Effector CD4-positive, alpha-beta T cell (primary cell): ENCODE measurements at places on chromosomes 7 and 10.

DNA sequence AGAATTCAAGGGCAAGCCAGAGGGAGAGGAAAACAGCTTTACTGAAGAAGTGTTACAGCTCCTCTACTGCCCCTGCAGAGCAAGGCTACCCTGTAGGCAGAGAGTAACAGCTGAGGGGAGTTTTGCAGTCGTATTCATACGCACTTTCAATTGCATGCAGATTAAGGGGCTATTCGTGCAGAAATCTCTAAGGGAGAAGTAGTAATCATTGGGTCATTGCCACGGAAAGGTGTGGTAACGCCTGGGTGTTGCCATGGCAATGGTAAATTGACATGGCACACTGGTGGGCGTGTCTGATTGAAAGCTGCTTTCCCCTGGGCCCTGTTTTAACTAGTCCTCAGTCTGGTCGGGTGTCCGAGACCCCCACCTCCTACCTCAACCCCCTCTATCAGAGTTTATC lies 227.2 kb downstream of the NSUN6 start:
- DNase-seq: no peak

- DNase-seq: no peak
These were observed 45.0 kb upstream of the GPR37 start for GRCh38 chr7:124810605-124811004.

DNA sequence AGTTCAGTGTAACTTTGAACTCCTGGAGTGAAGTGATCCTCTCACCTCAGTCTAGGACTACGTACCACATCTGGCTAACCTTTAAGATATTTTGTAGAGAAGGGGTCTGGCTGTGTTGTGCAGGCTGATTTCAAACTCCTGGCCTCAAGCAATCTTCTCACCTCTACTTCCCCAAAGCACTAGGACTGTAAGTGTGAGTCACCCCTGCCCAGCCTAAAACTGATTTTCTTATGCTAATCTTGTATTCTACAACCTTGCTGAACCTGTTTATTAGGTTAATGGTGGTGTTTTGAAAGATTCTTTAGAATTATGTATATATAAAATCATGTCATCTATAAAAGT lies 58.0 kb downstream of the LCOR start:
- DNase-seq: no peak

- DNase-seq: no peak
These were observed 58.4 kb downstream of the CHCHD3 start for GRCh38 chr7:133023370-133024071.

GRCh38 chr7:90701021-90701420 lies 104.9 kb downstream of the CDK14 start:
- no peak for DNase-seq

- DNase-seq: no peak
These were observed 28.9 kb upstream of the BMPR1A start for GRCh38 chr10:86727470-86727869.

DNA sequence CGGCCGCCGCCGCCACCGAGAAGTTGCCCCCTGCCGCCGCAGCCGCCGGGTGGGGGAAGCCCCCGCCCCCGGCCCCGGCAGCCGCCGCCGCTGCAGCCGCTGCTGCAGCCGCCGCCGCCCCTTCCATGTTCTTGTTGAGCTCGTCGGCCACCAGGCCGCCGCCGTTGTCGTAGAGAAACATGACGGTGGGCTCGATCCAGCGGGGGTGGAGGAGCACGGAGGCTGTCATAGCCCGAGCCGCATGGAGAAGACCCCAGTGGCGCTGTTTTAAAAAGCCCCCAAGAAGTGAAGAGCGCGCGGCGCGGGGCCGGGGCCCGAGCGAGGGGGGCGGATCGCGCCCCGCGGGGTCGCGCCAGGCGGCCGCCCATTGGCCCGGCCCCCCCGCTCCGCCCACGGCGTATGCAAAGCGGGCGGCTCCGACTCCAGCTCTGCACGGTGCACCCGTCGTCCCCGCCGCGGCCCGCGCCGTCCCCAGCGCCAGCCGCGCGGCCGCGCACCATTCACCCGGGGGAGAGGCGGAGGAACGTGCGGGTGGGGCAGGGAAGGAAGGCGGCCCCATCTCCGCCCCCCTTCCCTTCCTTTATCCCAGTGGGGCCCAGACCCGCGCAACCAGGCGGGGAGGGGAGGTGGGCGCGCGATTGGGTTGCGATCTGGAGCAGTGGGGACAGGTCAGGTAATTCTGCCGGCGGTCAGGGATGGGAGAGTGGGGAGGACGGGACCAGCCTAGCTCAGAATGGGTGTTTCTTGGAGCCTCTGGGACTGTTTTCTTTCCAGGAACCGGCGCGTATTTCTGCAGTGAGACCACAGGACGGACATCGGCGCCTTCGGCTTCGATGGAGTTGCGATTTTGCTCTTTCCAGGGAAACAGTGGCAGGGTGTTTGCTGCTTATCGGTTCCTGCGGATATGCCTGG lies at the start of gene HOXA13:
Gene HOXA13, minus strand, starts transcription at position 243 of the 912 bp plus-strand sequence. Its CDS starts 14 bp downstream, at position 229.
- DNase-seq: no peak

GRCh38 chr10:33492701-33493345 lies 158.4 kb upstream of the NRP1 start:
- DNase-seq: no peak

GRCh38 chr10:53135213-53135896 lies 362.8 kb upstream of the MBL2 start:
- no peak for DNase-seq

- no peak for DNase-seq
These were observed 201.9 kb downstream of the BMPER start for GRCh38 chr7:34107276-34107675.

DNA sequence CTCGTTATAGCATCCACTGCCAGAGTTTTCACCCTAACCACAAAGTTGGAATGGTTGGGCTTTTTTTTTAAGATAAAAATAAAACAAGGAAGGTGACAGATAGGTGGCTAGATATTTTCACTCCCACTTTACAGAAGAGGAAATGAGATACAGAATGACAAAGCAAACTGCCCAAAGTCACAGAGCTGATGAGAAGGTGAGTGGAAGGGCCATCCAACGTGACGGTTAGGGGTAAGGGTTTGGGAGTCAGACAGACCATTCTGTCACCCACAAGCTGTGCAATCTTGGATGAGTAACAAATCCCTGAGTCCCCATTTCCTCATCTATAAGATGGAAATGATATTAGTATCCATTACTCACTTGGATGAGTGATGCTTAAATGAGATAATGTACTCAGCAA lies 106.9 kb upstream of the PDLIM1 start:
- DNase-seq: no peak

DNA sequence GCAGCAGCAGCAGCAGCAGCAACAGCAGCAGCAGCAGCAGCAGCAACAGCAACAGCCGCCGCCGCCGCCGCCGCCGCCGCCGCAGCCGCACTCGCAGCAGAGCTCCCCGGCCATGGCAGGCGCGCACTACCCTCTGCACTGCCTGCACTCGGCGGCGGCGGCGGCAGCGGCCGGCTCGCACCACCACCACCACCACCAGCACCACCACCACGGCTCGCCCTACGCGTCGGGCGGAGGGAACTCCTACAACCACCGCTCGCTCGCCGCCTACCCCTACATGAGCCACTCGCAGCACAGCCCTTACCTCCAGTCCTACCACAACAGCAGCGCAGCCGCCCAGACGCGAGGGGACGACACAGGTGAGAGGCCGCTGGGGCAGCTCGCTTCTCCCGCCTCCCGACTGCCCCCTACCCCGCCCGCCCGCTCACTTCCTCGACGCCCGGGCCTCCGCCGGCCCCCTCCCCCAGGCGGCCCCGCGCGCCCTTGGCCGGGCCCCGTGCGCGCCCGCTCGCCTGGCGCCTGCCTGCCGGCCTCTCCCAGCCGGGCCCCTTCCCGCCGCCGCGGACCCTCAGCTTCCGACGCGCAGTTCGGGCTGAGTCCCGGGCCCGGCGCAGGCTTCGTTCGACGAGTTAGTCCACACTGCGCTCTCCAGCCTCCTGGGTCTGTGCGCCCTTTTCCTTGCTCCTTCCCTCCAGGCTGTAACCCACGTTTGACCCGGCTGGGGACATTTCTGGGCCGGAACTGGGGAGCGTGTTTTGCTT lies 882 bp downstream of the DLX6 start:
- no peak for DNase-seq

DNA sequence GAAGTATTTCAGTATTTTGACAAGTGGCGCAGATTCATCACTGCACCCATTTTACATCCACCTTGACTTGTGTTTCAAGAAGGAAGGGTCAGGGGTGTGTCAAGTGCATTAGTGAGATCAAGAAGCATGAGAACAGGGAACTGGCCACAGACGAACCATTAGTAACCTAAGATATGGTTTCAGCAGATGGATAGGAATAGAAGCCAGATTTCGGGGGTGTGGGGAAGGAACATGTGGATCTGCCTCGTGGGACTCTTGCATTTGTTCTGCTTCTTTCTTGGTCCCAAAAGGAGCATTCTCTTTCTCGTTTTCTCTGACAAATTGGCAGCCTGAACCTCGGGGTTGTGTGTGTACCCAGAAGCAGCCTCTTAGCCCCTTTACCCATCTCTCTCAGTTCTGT lies 9.6 kb downstream of the DENND2A start:
- no peak for DNase-seq

GRCh38 chr7:26197153-26198115 lies 3.1 kb downstream of the HNRNPA2B1 start:
- DNase-seq: no peak

DNA sequence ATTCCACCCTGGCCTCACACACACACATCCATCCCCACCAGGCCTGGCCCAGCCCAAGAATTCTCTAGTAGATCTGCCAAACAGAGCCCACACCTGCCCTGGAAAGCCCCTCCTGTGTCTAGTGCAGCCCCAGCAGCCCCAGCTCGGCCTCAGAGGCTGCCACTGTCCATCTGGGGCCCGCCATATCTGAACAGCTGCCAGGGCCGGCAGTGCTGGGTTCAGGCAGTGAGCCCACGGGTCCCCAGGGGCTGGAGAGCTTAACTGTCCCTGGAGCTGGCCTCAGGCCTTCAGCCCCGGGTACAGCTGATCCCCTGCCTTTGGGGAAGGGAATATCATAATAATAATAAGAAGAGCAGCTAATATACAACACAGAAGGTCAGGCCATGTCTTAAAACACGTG lies 574 bp downstream of the MYL10 start:
- DNase-seq: no peak

GRCh38 chr10:120300513-120300912 lies 156.5 kb upstream of the PLPP4 start:
- DNase-seq: no peak
